ENCODE measurements at places on chromosomes 3 and 15. TPM values are rescaled to one million over a fixed set of nuclear protein-coding genes. Genes with fewer than 3 reads are reported as not detected.

- DNase-seq = no peak
These were observed 357.8 kb downstream of the TBL1XR1 start for GRCh38 chr3:176839466-176839865.

DNA sequence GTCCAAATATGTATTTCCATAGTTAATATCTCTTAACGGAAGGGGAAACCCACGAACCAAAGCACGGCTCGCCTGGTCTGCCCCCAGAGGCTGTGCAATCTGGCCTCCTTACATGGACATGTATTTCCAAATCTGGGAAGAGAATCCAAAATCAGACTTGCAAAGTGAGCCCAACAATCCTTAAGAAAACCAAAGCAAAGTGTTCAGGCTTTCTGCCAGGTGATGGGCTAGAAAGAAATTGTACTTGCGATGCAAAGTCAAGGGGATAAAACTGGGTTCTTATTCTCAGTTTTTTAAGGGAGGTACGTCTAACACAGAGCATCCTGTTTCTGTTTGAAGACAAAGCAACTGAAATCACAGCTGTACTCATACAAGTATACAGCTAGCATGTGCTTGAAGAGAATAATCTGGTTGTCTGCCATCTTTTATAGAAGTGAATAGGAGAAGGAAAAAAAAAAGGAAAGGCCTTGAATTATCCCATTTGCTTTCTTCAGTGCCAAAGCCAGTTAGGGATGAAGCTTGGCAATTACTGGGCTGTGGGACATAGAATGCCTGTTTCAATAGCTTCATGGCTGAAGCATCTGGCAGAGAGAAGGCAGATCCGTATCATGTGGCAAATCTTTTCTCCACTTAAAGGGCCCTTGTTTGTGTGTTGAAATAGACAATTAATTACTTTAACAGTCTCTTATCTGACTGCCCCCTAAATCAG is 48.4 kb downstream of the LRIG1 start:
- DNase-seq = no peak

GRCh38 chr15:101391431-101391830 is 96.4 kb upstream of the SNRPA1 start:
- no peak for DNase-seq

The GOLGA8N gene
- 9.2 TPM for total RNA-seq
